ENCODE measurements at places on chromosomes 13 and 19.

GRCh38 chr13:32737111-32737571 is 150.9 kb downstream of the PDS5B start:
- no peak for DNase-seq

DNA sequence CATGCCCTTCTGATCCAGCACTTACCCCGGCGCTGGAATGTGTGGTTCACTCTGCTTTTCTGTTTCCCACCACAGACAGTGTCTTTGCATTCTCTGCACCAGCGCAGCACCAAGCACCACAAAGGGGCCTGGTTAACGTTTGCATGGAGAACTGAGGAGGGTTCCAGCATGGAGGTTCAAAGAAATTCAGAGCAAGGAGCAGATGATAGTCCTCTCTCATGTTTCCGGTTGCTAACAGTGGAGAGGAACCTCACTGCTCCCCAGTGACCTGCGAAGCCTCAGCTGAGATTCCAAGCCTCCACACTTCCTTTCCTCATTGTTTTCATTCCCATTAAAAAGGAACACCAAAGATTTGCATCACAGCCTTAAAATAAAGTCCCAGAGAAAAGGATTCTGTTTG is 99.7 kb downstream of the STARD13 start:
- DNase-seq = no peak

- no peak for DNase-seq
Measured at GRCh38 chr19:40550951-40551350, 25.7 kb upstream of the SHKBP1 start.

DNA sequence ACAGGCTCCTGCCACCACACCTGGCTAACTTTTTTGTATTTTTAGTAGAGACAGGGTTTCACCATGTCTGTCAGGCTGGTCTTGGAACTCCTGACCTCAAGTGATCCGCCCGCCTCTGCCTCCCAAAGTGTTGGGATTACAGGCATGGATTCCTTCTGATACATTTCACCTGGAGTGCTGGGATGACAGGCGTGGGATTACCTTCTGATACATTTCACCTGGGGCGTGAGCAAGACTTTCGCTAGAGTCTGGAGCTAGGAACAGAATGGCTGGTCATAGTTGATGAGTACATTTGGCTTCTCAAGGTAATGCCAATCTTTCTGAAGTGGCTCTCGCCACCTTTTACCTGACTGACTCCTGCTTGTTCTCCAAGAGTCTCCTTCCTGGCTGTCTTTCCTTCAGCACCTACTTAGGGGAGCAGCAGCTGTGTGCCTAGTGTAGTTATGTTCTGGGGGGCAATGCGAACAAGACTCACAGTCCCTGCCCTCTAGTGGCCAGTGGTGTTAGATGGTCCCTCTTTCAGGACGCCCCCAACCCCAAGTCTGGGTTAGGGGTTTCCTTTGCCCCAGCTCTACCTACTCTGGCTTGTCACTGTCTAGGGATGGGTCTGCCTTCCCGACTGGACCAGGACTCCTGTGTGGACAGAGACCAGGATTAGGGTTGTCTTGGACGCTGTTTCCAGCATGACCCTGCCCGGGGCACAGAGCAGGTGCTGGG is 19.3 kb downstream of the PPP1R37 start:
- no peak for DNase-seq

DNA sequence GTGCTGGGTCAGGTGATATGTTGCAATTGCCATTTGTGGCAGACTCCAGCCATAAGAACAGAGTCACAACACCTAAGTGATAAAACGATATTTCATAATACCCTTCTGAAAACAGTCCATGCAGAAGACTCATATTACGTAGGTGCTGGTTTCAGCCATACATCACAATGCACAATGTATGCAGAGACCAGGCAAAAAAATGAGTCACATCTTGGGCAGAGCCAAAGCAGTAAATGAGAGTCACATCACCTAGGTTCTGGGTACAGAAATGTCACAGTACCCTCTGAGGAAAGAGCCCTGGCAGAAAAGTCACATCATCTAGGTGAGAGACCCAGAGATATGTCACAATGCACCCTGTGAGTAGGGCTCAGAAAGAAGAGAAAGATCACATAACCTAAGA is 125.2 kb upstream of the ZNF91 start:
- DNase-seq = peak; percentile 23

- peak; percentile 83 for DNase-seq
Measured at GRCh38 chr13:42110410-42111155, 62.1 kb downstream of the DGKH start.

- peak; percentile 8 for DNase-seq
Measured at GRCh38 chr19:17795495-17795856, 538 bp downstream of the B3GNT3 start.

GRCh38 chr19:33755099-33756035 is 41.3 kb upstream of the KCTD15 start:
- no peak for DNase-seq

DNA sequence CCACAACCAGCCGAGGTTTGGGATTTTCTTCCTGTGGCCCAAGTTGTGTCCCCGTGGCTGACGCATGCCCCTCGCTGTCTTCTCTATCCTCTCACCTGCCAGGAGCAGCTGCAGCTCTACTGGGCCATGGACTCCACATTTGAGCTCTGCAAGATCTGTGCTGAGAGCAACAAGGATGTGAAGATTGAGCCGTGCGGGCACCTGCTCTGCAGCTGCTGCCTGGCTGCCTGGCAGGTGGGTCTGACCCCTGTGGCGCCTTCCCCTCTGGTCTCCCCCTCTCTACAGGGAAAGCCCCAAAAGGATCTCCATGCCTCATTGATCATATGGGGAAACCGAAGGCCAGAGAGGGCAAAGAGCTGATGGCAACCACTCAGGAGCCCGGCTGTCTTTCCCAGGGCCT is 14.6 kb downstream of the CBLC start:
- no peak for DNase-seq

- no peak for DNase-seq
Measured at GRCh38 chr19:44757735-44758505, 9.4 kb downstream of the BCL3 start.

GRCh38 chr19:47106821-47107201 is 6.8 kb downstream of the ZC3H4 start:
- DNase-seq = no peak

GRCh38 chr13:32142956-32143375 is 111.4 kb downstream of the FRY start:
- DNase-seq = no peak

DNA sequence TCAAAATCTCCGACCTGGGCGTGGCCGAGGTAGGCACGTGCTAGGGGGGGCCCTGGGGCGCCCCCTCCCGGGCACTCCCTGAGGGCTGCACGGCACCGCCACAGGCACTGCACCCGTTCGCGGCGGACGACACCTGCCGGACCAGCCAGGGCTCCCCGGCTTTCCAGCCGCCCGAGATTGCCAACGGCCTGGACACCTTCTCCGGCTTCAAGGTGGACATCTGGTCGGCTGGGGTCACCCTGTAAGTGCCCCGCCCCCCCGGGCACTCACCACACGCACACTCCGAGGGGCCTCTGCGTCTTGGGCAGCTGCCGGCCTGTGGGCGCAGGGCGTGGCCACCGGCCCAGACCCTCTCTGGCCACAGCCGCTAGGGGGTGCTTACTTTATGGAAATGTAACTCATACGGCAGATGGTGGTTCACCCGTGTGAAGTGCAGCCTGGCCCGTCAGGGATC is 14.9 kb downstream of the STK11 start:
- DNase-seq = no peak

DNA sequence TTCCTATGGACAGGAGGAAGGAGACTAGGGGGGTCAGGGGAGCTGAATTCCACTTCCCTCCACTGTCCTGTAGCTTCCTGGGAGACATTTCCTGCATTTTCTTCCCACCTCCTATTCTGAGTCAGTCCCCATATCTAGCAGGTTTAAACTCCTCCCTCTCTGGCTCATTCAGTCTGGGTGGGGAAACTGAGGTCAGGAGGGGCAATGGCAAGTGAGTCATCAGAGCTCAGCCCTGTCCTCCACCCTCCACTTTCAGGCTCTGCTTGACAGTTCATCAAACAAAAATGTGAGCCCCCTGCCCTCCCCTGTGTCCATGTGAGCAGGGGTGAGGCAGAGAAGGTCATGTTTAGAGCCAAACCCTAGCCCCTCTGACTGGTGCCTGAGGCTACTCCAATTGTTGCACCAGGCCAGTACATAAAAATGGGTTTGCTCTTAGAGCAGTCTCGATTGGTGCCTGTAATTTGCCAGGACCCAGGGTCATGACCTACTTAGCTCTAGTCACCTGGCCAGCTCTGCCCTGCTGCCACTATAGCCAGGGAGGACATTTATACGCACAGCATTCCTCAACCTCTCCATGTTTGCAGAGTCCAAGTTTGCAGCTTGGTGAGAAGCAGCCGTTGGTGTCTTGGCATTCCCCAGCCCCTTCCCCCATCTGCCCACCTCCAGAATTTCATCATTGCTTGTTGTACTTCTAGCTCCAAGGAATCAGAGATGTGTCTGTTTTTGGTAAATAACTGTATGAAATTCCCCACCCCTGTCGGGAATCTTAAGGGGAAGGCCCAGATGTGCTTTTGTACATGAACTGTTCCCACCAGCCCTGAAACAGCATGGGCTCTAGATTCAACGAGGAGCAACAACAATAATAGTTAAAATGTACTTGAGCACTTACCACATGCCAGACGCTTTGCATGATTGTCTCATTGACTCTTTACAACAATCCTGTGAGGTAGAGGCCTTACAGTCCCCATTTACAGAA is 20.7 kb downstream of the SAMD4B start:
- peak; percentile 4 for DNase-seq

GRCh38 chr19:7928334-7928706 is 2.4 kb upstream of the CTXN1 start:
- DNase-seq = no peak

GRCh38 chr13:95822303-95822702 is 145.4 kb downstream of the DNAJC3 start:
- no peak for DNase-seq

GRCh38 chr13:76883236-76883635 is 3.0 kb downstream of the KCTD12 start:
- DNase-seq = no peak

DNA sequence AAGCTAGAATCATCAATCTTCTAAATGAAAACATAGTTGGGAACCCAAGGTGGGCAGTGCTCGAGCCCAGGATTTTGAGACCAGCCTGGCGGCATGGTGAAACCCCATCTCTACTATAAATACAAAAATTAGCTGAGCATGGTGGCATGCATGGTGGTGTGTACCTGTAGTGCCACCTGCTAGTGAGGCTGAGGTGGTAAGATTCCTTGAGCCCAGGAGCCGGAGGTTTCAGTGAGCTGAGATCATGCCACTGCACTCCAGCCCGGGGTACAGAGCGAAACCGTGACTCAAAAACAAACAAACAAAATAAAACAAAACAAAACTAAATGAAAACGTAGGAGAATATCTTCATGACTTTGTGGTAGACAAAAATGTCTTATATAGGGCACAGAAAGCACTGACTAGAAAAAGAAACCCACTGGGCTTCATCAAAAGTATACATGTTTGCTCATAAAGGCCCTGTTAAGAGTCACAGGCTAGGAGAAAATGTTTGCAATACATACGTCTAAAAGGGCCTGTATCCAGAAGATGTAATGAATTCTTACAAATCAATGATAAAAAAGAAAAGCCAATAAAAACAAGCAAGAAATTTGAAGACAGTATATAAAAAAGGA is 353.6 kb downstream of the FGF9 start:
- DNase-seq = no peak

- no peak for DNase-seq
Measured at GRCh38 chr13:74111901-74112824, 22.0 kb downstream of the KLF12 start.

- DNase-seq = no peak
Measured at GRCh38 chr19:8413629-8413995, 507 bp downstream of the MARCHF2 start.

DNA sequence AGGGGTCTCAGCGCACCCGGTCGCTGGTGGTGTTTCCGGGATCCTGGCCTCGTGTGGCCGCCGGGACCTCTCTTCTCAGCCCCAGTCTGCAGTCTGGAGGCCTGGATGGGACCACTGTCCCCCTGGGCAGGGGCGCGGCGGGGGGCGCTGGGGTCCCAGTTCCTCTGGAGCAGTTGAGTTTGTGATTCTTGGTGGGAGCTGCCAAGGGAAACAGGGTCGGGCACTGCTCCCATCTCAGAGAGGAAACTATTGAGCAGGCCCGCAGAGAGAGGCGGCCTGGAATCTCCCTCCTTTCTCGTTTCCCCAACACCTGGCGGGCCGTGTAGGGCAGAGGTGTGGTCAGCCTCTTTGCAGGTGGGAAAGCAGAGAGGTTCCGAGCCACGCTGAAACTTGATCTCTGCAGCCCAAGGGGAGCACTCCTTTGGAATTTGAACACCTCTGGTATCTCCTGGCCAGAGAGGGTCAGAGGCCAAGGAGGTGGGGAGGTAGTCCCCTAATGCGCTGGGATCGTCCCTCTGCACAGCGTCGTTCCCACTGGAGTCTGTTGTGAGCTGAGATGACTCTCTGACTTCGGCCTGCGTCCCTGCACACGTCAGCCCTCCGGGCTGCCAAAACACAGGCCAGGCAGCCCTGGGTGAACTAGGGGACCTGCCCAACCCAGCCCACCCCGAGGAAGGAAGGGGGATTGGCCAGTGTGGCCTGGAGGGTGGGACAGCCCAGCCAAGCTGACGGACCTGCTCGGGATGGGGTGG is 741 bp downstream of the PLEKHF1 start:
- DNase-seq = peak; percentile 38

DNA sequence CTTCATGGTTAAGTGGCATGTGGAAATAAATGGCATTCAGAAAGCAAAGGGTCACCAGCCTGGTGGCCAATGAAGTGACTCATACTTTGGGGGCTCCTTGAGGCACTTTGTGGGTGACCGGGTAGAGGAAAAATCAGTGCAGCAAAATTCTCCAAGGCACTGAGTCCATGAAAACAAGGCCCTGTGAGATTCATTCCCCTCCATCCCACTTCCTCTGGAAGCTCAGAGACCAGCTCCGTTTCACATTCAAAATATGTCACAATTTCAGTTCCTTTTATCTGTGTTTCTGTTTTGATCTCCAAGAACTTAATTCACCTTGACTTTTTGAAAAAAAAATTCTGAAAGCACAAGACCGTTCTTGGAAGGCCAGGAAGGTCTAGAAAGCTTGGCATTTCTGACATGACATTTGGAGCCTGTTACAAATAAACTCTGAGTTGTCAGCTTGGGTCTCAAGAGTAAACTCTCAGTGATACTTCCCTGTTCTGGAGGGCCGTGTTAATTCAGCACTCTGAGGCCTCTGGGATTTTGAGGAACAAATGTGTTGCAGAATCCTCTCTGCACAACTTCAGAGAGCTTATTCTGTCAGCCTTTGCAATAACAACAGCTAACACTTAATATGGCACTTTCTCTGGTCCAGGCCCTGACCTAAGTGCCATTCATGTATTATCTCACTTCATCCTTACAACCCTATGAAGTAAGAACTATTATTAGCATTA is 6.8 kb downstream of the CYSLTR2 start:
- DNase-seq = no peak

GRCh38 chr19:51552996-51553725 is 17.9 kb upstream of the ZNF175 start:
- peak; percentile 84 for DNase-seq

- DNase-seq = peak; percentile 14
Measured at GRCh38 chr19:40754611-40755247, 3.7 kb downstream of the SNRPA start.

- DNase-seq = peak; percentile 92
Measured at GRCh38 chr13:113493315-113493951, 2.9 kb upstream of the DCUN1D2 start.

Data from PC-3 (cell line).